ENCODE measurements at places on chromosomes 7 and 10.

- DNase-seq: no peak
Observed at GRCh38 chr7:47095946-47096345, 486.0 kb downstream of the TNS3 start.

- DNase-seq: no peak
Observed at GRCh38 chr10:5896208-5897052, 6.4 kb downstream of the FBH1 start.

DNA sequence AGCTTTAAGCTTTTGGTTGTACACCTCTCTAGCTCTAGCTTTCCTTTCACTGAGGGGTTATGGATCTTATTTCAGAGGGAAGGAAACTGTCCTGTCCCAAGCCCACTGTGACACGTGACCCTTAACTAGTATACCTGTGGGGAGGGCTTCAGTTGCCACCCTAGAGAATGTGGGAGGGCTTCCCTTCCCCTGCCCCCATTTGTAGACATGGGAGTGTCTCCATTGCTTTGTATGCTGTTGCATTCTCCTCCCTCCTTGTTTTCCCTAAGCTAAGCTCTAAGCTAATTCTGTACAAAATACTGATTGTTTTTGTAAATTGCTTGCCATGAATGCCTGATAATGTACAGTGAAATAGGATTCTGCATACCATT, 11.2 kb downstream of the LUC7L2 start:
- DNase-seq: no peak

DNA sequence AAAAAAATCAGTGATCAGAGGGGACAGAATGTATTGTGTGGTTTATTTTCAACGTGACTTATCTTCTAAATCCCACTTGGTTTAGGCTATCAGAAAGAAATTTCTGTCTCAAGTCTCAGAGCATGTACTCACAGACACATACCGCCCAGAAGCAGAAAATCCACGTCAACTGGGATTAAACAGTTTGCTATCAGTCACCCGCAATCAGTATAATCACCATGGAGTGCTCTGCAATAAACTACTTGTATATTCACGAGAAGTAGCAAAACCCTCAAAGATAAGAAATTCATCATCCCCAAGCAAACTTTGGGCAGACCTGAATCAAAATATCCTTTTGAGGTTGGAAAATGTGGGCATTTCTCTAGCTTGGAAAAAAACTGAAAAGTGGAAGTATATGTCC, 259.1 kb downstream of the FGFR2 start:
- no peak for DNase-seq

- no peak for DNase-seq
Observed at GRCh38 chr7:43505412-43505811, 77.5 kb upstream of the STK17A start.

GRCh38 chr7:135001390-135002165, 15.3 kb downstream of the AGBL3 start:
- DNase-seq: no peak

GRCh38 chr7:100670074-100670473, 3.5 kb upstream of the GNB2 start:
- DNase-seq: no peak

GRCh38 chr10:44647877-44648542, 263.1 kb upstream of the CXCL12 start:
- DNase-seq: no peak

DNA sequence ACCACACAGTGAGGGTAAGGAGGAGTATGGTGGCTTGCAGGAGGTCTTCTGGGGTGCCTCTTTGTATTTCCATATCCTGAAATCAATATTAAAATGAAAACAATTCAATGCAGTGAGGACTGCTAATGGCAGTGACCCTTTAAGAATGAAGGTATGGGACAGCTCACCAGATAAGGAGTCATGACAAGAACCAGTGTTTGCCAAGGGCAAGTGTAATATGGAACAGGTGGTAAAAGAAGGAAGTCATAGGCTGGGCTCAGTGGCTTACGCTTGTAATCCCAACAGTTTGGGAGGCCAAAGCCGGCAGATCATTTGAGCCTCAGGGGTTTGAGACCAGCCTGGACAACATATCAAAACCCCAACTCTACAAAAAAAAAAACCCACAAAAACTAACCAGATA, 20.0 kb upstream of the LIPA start:
- no peak for DNase-seq

- no peak for DNase-seq
Observed at GRCh38 chr7:115976651-115977050, 53.9 kb downstream of the TFEC start.

DNA sequence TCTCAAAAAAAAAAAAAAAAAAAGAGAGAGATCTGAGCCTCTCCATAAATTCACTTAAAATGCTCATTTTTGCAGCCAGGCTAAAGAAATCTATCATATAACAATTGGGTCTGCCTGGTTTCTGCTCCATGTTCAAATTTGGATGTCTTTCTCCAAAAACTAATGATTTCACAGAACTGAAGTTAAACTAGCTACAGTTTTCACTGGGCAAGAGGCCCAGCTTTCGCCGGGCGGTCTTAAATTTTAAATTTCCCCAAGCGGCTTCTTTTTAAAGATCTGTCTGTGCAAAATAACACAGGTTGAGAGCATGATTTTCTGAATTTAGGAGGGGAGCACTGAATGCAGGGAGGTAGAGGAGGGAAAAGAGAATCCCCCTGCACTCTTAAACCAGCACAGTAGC, 603.4 kb downstream of the KCNMA1 start:
- DNase-seq: no peak

DNA sequence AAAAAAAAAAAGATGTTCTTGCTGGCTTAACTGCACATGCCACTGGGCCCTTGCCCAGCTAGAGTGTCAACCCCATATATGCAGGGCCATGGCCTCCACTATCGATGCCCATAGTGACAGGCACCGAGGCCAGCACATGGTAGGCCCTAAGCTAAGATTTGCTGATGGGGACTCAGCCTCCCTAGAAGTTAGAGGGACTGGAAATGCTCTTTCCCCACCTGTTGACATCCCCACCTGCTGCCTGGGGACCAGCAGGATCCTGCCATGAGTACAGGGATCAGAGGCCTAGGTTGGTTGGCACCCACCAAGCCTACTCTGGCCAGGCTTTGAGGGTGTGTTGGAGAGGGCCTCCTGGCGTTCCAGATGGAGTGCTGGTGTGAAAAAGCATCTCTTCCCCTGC, 16.0 kb upstream of the SLC18A2 start:
- no peak for DNase-seq

DNA sequence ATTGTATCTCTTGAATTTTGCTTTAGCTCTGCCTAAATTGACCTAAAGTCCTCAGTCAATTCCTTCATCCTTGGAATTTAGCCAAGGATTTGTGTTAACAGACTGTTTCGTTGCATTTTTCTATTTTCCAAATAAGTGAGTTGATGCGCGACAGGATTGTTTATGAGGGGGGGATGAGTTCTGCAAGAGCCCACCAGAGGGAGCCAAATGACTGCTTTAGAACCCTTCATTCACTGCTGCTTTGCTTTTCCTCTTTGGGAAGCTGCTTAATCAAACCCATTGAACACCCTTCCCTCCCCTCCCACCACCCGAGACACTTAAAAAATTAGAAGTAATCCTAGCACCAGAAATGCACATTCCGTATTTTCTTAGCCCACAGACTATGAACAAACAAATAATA, 33.7 kb upstream of the PTF1A start:
- peak; percentile 59 for DNase-seq

- DNase-seq: no peak
Observed at GRCh38 chr7:48347230-48347825, 176.1 kb downstream of the ABCA13 start.

GRCh38 chr7:150937848-150938561, 40.1 kb downstream of the KCNH2 start:
- peak; percentile 20 for DNase-seq

DNA sequence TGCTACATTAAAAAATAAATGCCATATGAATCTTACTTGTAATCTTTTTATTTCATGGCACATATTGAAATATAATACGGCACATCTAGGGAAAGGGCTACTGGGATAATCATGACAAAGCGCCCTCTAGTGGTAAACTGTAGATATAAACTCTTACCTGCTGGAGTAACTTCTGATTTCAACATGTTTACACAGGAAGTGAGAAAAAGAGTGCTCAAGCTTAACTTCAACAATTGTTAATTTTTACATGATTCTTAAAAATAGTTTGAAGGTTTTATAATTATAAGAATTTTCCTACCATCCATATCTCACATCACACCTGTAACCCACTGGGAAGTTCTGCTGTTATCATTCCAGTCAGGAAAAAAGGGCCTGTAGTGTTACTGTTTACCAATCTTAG, 2.0 kb upstream of the HEPACAM2 start:
- DNase-seq: peak; percentile 90

DNA sequence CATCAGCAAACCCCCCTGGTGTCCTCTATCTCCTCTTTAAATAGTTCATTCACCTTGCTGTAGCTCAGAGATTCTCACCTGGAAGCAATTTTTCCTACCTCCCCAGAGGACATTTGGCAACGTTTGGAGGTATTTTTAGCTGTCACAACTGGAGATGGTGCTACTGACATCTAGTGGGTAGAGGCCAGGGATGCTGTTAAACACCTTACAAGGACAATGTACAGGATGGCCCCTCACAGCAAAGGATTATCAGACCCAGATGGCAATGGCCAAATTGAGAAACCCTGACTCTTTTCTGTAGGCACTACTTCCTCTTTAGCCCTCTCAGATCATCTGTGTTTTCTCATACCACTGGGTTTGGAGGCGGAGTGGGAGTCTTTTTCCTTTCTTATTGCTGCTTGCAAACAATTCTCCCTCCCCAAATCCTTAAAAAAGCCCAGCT, 13.2 kb upstream of the TRA2A start:
- no peak for DNase-seq

- DNase-seq: no peak
Observed at GRCh38 chr7:106616708-106617051, 44.3 kb downstream of the CCDC71L start.

DNA sequence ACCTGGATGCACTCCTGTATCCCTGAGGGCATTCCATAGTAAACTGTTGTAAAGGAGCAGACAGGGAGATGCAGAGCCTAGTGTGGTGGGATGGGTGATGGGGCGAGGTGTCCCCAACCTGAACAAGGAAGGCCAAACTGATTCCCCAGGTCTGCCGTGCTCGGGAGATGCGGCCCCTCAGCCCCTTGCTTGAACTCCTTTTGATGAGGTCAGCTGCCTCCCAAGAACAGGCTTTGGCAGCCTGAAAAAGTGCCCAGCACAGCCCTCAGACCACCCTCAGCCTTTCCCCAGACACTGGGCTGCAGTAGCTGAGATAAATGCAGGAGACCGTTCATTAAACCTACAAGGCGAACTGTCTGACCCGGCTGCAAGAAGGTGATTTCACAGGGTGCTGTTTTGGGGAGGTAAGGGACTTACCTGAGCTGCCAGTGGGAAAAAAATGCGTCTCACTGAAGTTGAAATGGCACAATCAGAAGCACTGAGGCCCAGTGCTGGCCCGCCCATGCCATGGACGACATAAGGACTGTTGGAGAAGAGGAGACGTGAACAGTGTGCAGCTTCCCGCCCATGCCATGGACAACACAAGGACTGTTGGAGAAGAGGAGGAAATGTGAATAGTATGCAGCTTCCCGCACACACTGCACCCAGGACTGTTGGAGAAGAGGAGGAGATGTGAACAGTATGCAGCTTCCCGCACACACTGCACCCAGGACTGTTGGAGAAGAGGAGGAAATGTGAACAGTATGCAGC, 148.4 kb upstream of the FAM20C start:
- DNase-seq: no peak

GRCh38 chr7:81770728-81771223, 929 bp upstream of the HGF start:
- DNase-seq: no peak

GRCh38 chr7:157005456-157006204, 4.8 kb downstream of the MNX1 start:
- no peak for DNase-seq

DNA sequence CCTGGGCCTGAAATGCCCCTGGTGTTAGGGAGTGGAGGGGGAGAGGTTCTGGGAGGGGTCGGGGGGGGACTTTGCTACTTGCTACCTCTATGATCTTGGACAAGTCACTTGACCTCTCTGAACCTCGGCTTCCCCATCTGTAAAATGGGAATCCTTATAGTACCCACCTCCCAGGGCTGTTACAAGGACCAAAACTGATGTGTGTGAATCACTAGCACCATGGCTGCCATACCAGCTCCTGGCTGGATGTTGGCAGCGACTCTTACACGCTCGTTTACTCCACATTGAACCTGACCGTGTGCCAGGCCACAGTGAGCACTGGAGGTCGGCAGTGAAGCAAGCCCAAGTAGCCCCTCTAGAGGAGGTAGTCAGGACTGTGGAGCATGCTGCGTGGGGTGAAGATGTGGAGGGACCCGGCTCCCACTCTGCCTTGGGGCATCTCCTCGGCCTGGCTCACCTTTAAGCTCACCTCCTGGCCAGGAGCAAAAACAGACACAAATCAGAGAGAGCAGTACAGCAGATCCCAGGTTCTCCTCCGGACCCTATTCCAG, 28.9 kb downstream of the PPIF start:
- DNase-seq: no peak

DNA sequence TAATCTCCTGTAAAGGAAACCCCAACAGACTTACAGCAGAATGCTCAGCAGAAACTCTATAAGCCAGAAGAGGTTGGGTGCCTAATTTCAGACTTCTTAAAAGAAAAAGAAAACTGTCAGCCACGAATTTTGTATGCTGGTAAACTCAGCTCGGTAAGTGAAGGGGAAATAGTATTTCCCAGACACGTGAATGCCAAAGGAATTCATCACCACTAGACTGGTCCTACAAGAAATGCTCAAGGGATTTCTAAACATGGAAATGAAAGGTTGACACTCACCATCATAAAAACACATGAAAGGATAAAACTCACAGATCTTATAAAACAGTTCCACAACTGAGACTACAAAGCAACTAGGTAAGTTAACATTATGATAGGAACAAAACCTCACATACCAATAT, 68.6 kb downstream of the GLCCI1 start:
- DNase-seq: no peak

GRCh38 chr7:73556208-73557107, 1.0 kb downstream of the BCL7B start:
- DNase-seq: no peak

GRCh38 chr10:100654782-100655325, 90.5 kb upstream of the PAX2 start:
- DNase-seq: no peak

- no peak for DNase-seq
Observed at GRCh38 chr10:75040576-75040975, 70.9 kb upstream of the SAMD8 start.

- DNase-seq: no peak
Observed at GRCh38 chr10:127905848-127906261, 1.0 kb upstream of the PTPRE start.

DNA sequence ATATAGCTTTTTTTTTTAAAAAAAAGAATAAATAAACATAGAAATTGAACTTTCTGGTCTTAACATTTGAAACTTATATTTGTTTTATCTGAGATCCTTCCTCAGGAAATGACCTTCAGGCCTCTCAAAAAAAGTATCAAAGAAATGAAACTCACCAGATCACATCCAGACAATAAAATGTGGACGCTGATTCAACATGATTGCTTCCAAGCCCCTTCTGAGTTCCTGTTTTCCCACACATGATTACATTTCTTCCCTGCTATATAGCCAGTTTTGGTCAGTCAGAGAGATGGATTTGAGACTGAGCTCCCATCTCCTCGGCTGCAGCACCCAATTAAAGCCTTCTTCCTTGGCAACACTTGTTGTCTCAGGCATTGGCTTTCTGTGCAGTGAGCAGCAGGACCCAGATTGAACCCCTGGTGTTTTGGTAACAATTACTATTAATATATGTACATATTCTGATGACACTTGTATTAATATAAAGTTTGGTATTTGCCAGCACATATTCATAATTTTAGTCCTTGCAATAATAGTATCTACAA, 21.8 kb upstream of the SVIL start:
- no peak for DNase-seq

- DNase-seq: no peak
Observed at GRCh38 chr7:27442455-27442854, 199.9 kb downstream of the EVX1 start.

Data from NCI-H1092 treated with DMSO at 0.1 percent for 48 hours (cell line).